Naive thymus-derived CD8-positive, alpha-beta T cell (primary cell): ENCODE measurements at places on chromosomes 2 and 18.
A peak's percentile ranks its signal among the peaks of the same experiment; 100 is the strongest.

DNA sequence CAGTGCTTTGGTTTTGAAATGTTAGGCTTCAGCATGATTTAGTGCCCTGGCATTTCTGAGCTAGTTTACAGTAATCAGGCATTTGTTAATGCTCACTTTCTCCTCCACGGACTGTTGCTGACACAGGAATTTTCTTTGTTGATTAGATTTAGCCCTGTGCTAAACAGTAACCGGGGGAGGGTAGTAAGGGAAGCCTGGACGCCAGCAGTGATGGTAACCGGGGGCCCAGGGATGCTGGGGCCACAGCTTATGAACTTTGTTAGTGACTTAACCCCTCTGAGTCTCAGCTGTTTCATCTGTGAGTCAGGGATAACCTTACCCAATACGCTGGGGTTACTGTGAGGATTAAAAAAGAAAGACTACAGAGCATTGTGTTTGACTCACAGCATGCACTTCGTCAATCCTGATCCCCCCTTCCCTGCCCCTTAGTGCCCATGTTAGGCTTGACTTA lies 33.5 kb downstream of the KLHL29 start:
- no peak for DNase-seq

GRCh38 chr2:38149531-38149930 lies 73.6 kb upstream of the CYP1B1 start:
- DNase-seq, result no peak

GRCh38 chr2:8378016-8378810 lies 303.6 kb upstream of the ID2 start:
- no peak for DNase-seq

DNA sequence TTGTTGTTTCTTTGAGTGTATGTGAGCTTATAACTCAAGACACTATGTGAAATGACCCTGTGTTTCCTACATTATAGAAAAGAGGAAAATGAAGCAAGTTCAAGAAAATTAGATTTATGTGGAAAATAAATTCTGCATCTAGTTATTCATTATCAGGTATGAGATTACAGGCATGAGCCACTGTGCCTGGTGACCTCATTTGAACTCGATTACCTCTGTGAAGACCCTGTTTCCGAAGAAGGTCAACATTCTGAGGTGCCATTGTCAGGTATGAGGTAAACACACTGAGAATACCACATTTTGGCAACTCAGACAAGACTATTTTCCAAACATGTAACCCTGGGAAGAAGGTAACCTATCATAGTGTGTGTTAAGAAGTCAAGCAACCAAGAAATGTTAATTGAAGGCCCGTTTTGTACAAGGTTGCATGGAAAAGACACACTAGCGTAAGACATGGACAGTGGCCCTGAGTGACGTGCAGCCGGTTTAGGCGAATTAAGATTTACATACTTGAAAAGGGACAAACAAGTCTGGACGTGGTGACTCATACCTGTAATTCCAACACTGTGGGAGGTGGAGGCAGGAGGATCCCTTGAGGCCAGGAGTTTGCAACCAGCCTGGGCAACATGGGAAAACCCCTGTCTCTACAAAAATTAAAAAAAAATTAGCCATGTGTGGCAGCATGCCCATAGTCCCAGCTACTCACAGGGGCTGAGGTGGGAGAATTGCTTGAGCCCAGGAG lies 186.6 kb downstream of the NEDD4L start:
- DNase-seq, result no peak

DNA sequence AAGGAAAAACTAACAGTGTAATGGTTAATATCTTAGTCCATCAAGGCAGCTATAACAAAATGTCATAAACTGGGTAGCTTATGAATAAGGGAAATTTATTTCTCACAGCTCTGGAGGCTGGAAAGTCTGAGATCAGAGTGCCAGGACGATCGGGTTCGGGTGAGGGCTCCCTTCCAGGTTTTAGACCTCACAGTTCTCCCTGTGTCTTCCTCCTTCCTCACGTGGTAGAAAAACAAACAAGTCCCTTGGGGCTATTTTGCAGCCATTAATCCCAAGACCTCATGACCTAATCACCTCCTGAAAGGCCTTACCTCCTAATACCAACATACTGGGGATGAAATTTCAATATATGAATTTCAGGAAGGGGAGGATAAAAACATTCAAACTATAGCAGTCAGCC lies 455.9 kb downstream of the CNTNAP5 start:
- DNase-seq, result no peak

DNA sequence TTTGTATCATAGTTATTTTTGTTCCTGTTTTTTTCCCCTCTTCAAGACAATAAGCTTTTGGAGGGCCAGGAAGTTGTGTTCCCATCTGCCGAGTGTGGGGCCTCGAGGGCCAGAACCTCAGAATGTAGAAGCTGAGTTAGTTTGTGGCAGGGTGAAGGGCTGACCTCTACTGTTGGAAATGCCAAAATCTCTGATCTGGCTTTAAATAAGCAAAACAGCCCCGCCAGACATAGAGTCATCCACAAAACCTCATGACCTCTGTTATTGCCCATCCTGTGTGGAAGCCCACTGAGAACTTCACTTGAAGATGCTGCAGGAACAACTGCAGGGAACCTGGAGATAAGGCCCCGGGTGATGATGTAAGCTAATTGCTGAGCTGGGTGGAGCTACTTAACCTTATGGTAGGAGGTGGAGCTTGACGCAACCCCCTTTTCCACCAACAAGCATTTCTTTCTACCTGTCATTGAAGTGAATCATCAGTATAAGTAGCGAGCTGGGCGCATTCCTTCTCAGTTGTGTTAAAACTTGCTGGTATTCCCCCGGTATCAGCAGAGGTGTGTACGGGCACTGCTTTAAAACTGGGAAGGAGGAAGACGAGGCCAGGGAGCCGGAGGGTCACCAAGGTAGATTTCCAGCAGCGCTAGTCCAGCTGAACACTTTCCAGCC lies 177.2 kb downstream of the NEDD4L start:
- no peak for DNase-seq

DNA sequence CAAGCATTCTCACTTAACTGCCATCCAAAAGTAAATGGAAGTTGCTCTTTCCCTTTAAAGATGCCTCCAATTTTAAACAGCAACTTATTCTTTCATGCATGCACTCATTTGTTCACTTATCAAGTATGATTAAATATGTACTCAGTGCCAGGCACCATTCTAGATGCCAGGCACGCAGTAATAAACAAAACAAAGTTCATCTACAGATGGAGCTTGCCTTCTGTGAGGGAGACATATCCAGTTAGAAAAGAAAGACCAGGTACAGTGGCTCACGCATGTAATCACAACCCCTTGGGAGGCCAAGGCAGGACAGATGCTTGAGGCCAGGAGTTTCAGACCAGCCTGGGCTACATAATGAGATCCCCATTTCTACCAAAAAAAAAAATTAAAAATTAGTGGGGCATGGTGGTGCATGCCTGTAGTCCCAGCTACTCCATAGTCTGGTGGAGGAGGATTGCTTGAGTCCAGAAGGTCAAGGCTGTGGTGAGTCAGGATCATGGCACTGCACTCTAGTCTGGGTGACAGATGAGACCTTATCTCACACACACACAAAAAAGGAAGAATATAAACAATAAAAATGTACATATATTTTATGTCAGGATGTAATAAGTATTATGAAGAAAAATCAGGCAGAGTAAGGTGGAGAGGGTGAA lies 19.2 kb upstream of the CCDC141 start:
- DNase-seq, result no peak

DNA sequence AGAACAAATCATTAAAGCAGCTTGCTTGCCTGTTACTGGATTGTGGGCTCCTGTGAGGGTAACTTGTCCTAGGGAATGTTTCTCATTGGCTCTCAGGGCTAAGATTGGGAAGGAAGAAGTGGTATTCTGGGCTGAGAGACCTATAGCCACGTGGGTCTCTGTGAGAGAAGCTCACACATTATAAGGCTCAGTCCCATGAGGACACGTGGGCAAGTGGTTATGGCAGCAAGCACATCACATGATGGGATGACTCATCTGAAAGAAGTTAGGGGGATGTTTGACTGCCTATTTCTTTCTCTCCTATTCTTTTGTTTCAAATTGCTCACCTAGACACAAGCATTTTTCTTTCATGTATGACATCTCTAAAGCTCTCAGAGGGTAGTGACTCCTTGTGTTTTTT lies 418.0 kb upstream of the ST6GAL2 start:
- no peak for DNase-seq

DNA sequence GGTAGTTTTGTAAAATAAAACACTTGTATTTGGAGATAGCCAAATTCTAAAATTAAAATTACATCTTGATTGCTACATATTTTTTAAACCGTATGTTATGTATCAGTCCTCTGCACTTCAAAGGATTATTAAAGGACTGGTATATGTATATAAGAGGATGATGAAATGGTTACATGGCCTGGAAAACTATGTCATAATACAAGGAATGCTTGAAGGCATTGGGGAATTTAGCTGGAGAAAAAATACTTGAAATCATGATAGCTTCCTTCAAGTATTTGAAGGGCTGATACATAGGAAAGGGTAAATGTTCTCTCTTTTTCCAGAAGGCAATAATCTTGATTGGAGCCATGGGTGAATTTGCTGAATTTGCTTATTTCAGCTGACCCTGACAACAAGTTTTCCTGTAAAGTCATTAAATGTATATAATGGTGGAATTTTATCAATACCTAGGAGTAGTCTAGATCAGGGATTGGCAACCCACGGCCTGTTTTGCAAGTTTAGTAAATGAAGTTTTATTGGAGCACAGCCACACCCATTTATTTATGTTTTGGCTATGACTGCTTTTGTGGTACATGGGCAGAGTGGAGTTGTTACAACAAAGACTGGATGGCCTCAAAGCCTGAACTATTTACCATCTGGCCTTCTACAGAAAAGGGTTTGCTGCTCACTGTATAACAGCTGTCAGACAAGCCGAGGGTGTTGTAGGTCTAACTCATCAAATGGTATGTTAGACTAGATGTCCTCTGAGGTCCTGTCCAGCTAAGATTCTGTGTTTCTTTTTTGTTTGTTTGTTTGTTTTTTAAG lies 34.4 kb downstream of the ACYP2 start:
- no peak for DNase-seq

- no peak for DNase-seq
These were observed 218.9 kb upstream of the NCKAP5 start for GRCh38 chr2:133787207-133787606.

- no peak for DNase-seq
These were observed 2.3 kb downstream of the ATP6V1B1 start for GRCh38 chr2:70937866-70938585.

- DNase-seq, result no peak
These were observed 31.5 kb downstream of the TRABD2A start for GRCh38 chr2:84849271-84849952.

GRCh38 chr2:237900891-237901831 lies 41.7 kb downstream of the RAMP1 start:
- DNase-seq, result no peak

GRCh38 chr18:60266558-60266957 lies 106.0 kb downstream of the MC4R start:
- DNase-seq, result no peak

DNA sequence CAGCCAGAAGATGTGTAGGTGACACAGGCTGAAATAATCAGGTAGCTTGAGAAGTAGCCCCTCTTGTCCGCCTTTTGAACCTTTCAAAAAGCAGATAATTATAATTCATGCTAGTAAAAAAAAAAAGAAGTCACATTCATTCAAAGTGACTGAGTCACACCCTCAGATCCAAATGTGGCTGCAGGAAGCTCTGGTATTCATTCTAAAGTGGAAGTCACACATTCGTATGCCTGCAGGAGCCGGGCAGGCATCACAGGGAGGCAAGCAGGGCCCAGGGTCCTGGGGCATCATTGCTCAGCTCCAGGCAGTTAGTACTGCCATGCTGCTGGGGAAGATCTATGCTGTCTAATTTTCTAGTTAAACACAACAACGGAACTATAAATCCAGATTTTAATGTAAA lies 21.7 kb upstream of the RAB11FIP5 start:
- no peak for DNase-seq

DNA sequence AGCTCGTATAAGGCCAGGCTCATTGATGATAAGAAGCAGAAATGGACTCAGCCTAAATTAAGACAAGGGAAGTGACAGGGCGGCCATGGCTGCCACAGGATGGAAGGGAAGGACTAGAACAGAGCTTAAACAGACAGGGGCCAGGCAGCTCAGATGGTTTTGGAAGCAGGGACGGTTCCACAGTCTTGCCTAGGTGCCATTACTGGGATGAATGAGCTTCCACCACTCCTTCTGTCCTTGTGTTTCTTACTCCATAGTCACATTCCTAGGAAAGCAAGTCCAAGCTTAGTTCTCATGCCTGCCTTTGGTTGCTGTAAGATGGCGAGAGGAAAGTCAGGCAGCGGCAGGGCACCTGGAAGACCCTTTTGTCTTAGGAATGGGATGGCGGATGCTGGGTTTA lies 11.9 kb downstream of the GNLY start:
- DNase-seq, result no peak

GRCh38 chr2:63788071-63788470 lies 53.6 kb upstream of the UGP2 start:
- no peak for DNase-seq

GRCh38 chr2:128414351-128414750 lies 95.7 kb upstream of the HS6ST1 start:
- no peak for DNase-seq

DNA sequence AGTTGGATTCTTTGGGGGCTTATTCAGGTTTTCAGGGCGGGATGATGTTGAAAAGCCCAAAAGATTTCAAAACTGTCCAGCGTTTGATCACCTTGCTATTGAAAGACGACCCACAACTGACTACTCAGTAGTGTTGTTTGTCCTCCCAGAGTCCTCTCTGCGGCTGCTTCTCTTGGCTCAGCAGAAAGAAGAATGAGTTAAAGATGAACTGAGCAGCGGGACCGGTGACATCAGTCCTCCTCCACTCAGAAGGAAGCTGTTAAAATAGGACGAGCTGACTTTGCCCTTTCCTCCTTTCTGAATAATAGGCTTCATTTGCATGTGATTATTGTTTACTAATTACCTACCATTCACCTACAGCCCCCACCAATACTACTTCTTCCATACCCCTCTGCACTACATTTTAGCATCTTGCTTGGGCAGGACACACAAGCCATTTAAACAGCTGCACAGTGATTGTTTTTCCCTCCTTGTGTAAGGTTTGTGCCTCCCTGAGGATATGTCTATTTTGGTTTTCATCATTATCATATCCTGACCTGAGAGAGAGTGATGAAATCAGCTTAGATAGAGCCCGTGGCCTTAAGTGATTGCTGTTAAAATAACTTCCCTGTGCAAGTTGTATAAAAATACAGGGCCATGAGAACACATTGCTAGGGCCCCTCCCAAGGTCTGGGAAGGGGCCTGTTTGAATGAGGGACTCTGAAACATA lies 261.8 kb downstream of the FHOD3 start:
- no peak for DNase-seq

DNA sequence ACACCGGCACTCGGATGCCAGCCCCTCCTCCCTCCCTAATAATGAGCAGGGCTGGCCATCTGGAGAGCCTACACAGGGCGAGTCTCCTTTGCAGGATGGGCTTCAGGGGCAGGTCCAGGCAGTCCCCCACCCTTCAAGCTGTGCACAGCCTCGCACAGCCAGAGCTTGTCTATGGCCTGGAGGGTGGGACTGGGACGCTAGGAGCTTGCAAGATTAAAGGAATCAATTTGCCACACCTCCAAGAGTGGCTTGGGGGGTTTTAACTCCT lies 43.9 kb upstream of the OTOF start:
- no peak for DNase-seq

- DNase-seq, result no peak
These were observed 57.5 kb downstream of the INSIG2 start for GRCh38 chr2:118145806-118146205.

- no peak for DNase-seq
These were observed 192.2 kb upstream of the HS6ST1 start for GRCh38 chr2:128510701-128511397.

- DNase-seq, result peak; percentile 23
These were observed 231.9 kb downstream of the DYSF start for GRCh38 chr2:71685073-71685848.
